LNCaP clone FGC (cell line): ENCODE measurements at places on chromosomes 4 and X.

DNA sequence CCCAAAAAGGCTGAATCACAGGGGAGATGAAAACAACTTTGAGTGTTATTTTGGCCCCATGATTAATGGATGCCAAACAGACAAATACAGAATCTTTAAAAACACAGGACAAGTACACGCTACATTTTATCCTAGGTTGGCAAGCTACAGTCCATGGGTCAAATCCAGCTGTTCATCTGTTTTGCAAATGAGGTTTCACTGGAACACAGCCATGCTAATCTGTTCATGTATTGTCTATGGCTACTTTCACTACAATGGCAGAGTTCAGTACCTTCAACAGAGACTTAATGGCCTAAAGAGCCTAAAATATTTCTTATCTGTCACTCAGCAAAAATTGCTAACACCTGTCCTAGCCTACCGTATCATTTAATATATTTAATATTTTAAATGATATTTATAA is 1548.5 kb upstream of the IGFBP7 start:
- no peak for DNase-seq

DNA sequence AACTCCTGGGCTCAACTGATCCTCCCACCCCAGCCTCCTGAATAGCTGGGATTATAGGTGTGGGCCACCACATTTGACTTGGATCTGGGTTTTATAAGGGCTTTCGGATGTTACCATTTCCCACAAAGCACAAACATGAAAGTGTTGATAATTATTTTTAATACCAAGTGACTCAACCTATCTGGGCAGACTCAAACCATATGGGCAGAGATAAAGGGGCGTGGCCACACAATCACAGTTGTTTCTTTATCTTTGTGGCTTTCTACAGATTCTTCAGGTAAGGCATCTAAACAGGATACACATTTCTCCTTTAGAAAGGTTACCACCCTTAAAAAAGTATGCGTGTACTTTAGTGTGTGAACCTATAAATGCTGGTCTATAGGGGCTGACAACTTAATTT is 122.5 kb downstream of the ZNF827 start:
- DNase-seq, result no peak

DNA sequence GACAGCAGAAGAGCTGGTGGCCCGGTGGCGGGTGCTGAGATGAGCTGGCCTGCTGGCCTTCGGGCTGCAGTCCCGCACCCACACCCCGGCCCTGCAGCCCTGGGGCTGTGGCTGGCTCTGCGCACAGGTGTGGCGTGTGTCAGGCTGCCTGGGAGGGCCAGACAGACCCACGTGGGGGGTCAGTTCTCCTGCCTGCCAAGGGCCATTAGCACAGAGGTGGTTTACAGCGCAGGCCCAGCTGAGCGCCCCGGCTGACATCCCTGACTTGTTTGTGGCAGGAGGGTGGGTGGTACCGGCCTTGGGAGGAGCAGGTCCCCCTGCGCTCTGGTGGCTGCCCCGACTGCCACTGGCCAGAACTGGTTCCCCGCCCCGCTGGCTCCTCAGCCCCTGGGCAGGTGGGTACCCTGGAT is 9.4 kb upstream of the HGFAC start:
- no peak for DNase-seq

DNA sequence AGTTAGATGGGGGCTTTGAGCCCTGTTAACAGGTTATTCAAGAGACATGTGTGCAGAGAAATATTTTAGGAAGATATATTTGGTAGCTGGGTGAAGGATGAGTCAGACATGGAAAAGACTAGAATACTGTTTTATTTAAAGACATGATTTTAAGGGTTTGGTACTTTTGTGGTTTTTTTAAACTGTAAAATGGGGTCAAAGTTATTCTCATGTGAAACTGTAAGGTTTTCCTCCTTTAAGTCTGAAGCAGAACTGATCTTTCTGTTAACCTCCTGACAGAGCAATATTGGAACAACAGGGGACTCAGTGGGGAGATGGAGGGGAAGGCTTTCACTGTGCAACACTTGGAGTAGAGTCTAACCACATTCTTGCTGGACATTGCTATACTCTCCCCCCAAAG is 112.4 kb upstream of the LSM6 start:
- no peak for DNase-seq

DNA sequence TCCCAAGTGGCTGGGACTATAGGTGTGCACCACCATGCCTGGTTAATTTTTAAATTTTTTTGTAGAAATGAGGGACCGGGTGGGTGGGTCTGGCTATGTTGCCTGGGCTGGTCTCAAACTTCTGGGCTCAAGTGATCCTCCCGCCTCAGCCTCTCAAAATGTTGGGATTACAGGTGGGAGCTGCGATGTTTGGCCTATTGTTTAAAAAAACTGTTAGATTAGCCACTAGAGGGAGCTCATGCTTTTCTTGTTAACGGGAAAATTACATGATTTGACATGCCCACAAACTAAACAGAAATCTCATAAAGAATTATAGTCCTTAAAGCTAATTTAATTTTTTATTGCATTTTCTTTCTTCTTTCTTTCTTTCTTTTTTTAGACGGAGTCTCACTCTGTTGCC is 5.0 kb upstream of the SDAD1 start:
- DNase-seq, result no peak

DNA sequence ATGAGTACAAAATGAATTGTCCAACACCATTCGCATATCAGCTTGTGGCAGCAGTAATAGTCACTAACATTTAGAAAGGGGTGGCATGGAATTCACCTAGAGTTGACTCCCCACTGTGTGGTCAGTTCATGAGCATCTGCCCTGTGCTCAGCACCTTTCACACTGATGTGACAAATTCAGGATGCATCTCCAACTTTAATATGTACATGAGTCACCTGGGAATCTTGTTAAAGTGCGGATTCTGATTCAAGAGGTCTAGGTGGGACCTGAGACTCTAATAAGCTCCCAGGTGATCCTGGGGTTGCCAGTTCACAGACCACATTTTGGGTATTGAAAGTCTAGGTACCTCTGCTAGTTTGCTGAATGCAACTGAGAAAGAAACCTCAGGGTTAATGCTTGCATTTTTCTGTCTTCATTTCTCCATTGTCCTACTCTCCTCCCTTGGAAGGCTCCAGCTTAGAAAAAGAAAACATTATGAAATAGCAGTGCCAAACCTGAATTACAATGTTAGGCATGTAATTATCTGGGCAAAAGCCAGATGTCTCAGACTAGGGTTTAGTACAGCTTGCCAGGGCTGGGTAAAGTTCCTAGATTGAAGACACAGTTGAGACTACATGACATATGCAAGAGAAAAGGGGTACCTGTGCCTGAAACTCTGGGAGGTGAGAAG is 32.7 kb downstream of the TMSB4X start:
- no peak for DNase-seq

DNA sequence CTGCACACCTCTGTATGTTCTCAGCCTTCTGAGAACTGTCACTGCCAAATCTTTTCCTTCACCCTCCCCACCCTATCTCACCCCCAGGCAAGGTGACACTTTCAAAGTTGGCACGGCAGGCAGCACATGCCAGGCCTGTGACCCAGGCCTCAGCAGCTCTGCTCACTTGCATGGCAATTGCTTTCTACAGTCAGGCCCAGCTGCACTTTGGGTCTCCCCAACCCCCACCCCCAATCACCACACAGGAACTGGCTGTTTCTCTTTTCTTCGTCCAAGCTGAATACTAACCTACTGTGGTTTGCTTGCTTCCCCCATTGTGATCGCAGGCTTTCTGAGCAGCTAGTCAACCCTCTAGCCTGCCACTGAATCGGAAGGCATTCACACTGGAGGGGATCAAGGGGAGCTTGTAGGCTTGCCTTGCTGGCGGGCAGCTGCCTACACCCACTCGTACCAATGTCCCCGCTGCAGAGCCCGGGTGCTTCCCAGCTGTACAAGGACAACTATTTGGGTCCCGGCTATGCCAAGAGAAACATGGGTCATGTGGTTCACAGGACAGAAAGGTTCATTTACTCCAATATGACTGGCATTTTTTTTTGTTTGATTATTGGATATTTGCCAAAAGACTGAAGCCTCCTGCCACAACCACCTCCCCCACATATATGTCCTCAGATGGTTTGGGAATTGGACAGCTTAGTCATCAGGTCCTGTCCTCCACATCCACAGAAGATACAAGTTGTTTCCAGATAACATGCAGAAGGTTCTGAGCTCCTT is 28.1 kb downstream of the SLC25A43 start:
- DNase-seq, result no peak

GRCh38 chr4:168731006-168731636 is 234.3 kb downstream of the PALLD start:
- no peak for DNase-seq

- no peak for DNase-seq
Observed at GRCh38 chr4:41205854-41206460, 8.4 kb downstream of the APBB2 start.

GRCh38 chrX:108366644-108367406 is 71.4 kb downstream of the COL4A6 start:
- DNase-seq, result no peak

DNA sequence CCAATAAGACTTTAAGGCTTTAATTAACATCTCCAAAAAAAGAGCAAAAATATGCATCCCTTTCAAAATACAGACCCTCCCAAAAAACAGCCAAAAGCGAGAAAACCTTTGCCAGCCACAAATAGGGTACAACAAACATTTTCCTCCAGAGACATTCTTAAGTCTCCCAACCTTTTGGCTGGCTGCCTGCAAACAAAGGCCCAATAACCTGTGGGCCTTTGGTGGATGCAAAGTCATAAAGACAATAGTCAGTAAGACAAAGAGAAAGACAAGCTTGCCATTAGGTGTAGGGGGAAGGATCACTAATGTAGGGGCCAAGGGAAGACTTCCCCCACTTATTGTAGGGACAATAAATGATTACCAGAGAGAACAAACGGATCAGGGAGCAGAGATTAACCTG is 215.5 kb upstream of the ZFP42 start:
- no peak for DNase-seq

DNA sequence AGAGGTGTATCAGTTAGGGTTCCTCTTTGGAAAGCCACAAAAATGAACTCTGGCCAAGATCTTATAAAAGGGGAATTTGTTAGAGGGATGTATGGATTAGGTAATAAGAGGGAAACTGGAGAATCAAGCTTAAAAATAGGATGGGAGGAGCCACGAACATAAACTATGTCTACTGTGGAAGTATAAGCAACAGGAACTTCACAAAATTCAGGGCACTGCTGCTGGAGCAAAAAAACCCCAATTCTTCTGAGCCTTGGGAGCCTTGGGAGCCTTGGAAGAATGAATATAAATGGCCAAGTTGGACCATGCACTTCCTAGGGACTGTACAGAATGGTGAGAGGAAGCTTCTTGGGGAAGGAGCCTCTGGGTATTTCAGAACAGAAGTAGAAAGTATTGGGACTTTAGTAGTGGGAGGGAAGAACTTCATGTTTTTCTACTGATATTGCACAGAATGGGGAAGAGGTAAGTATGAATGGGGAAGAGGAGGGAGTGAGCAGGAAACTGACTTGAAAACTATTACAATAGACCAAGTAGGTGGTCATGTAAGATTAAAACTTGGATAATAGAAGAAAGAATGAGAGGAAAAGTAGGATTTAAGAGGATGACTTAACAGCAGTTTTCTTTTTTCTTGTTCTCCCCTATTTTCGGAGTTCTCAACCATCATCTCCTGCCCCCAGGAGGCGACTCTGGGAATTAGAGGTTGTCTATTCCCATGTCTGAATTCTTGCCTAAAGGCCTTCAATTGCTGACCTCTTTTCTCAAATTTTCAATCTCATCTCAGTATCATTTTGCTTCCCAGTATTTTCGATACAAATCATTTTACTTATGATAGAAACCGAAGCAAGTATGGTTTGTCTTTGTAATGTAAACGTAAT is 44.4 kb upstream of the TAPT1 start:
- DNase-seq, result no peak
